ENCODE measurements at places on chromosomes 13 and 19. TPM values are rescaled to one million over a fixed set of nuclear protein-coding genes. Genes with fewer than 3 reads are reported as not detected.

DNA sequence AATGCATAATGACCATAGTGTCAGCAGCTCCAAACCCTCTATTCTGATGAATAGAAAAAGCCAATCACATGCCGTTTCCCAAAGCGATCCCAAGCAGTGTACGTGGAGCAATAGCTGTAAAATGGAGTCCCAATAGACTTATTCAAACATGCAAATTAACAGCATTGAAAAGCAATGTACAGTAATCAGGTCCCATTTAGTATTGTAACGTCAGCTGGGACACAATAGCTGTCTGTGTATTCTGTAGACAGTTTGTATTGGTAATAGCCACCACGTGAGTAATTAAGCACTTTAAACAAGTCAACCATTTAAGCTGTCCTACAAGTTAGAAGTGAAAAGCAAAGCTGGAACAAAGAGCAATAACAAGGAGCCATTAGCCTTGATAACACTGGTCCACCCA is 698.2 kb downstream of the PCDH17 start:
- H3K4me3 ChIP-seq, result no peak overlapping the region
- no peaks in the 10 kb centered on the region for H3K36me3 ChIP-seq
- H3K27me3 ChIP-seq, result no peaks in the 10 kb centered on the region
- H3K4me1 ChIP-seq, result no peaks in the 10 kb centered on the region
- no peak overlapping the region for H3K27ac ChIP-seq

DNA sequence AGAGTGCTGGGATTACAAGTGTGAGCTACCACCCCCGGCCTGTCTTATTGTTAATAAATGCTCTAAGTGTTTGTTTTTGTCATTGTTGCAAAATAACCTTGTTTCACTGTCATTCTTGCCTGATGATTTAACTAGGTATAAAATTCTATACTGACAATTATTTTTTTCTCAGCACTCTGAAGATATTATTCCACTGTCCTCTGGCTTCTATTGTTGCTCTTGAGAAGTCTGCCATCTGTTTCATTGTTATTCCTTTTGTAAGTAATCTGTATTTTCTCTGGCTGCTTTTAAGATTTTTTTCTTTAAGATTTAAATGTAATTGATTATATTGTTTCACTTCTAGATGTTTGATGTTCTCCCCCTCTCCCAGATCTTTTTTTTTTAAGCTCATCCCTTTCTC is 17.6 kb downstream of the ZNF420 start:
- no peaks in the 10 kb centered on the region for H3K27me3 ChIP-seq
- DNase-seq, result no peak
- H3K27ac ChIP-seq, result no peak overlapping the region
- no peak overlapping the region for H3K4me3 ChIP-seq
- H3K36me3 ChIP-seq, result peaks cover 84% of the 10 kb centered on the region
- no peaks in the 10 kb centered on the region for H3K4me1 ChIP-seq

DNA sequence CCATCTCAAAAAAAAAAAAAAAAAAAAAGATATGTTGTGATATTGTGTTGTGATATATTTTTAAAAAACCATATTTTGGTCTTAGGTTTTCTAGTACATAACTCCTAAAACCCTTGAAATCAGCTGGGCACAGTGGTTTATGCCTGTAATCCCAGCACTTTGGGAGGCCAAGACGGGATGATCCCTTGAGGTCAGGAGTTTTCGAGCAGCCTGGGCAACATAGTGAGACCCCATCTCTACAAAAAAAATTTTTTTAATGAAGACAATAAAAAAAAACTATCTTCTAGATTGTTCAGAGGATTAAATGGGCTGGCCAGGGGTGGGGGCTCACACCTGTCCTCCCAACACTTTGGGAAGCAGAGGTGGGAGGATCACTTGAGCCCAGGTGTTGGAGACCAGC is 1.3 kb upstream of the DCAF15 start:
- H3K4me3 ChIP-seq, result no peak overlapping the region
- H3K27me3 ChIP-seq, result no peaks in the 10 kb centered on the region
- peaks cover 10% of the 10 kb centered on the region for H3K36me3 ChIP-seq
- DNase-seq, result no peak
- no peak overlapping the region for H3K27ac ChIP-seq

GRCh38 chr13:60178327-60178726 is 14.6 kb upstream of the DIAPH3 start:
- no peak overlapping the region for H3K27ac ChIP-seq
- no peaks in the 10 kb centered on the region for H3K4me1 ChIP-seq
- H3K27me3 ChIP-seq, result no peaks in the 10 kb centered on the region

- no peaks in the 10 kb centered on the region for H3K4me1 ChIP-seq
- no peak overlapping the region for H3K4me3 ChIP-seq
- peaks cover 53% of the 10 kb centered on the region for H3K36me3 ChIP-seq
- H3K27me3 ChIP-seq, result no peaks in the 10 kb centered on the region
- DNase-seq, result no peak
These were observed 14.2 kb downstream of the ZNF473 start for GRCh38 chr19:50039968-50040367.

Gene CNN1
- total RNA-seq, result 1,586 TPM

Gene ZNF536
- total RNA-seq, result 8.9 TPM

Gene CERS4
- total RNA-seq, result 24.1 TPM

Gene IGFL1
- not detected for total RNA-seq
